Small intestine (tissue), 16 donors: ENCODE measurements at places on chromosomes 6 and 20. TPM values are rescaled to one million over a fixed set of nuclear protein-coding genes. Genes with fewer than 3 reads are reported as not detected.

GRCh38 chr6:53317861-53318260, 30.9 kb downstream of the ELOVL5 start:
- no peak for DNase-seq

DNA sequence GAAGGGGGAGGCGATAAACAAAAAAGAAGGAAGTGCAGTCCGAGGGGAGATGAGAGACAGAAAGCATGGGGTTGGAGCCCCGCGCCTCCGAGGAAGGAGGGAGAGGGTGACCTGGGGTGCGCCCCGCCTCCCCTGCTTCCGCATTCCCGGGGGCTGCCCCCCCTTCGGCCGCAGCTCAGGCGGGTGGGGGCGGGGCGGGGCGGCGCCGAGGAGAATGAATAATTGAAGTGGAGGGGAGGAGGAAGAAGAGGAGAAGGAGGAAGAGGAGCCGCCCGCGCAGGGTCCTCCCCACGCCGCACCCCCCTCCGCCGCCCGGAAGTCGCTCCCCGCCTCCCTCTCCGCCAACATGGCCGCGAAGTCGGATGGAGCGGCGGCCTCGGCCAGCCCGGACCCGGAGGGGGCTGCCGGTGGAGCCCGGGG, at the start of gene XKR7:
XKR7 (plus strand) TSS at position 322 of the 420 bp plus-strand sequence; CDS start at position 347, 25 bp downstream.
- DNase-seq, result peak; percentile 9

DNA sequence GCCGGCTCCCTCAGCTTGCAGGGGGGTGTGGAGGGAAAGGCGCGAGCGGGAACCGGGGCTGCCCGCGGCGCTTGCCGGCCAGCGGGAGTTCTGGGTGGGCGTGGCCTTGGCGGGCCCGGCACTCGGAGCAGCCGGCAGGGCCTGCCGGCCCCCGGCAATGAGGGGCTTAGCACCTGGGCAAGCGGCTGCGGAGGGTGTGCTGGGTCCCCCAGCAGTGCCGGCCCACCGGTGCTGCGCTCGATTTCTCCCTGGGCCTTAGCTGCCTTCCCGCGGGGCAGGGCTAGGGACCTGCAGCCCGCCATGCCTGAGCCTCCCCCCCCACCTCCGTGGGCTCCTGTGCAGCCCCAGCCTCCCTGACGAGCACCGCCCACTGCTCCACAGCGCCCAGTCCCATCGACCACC, 514.5 kb upstream of the GJE1 start:
- DNase-seq, result no peak

The CDSN gene
- 0.07 TPM for polyA plus RNA-seq

The OR2B6 gene
- polyA plus RNA-seq, result not detected

The TRIM31 gene
- 5.2 TPM for polyA plus RNA-seq

The MICB gene
- 2.7 TPM for polyA plus RNA-seq

- no peak for DNase-seq
These were observed 3.3 kb downstream of the BMP2 start for GRCh38 chr20:6770786-6771100.

GRCh38 chr6:78513856-78514255, 353.5 kb upstream of the IRAK1BP1 start:
- no peak for DNase-seq

- peak; percentile 34 for DNase-seq
These were observed 10.2 kb upstream of the HIVEP1 start for GRCh38 chr6:12001706-12002435.

The SLC32A1 gene
- polyA plus RNA-seq, result not detected

- DNase-seq, result no peak
These were observed 33.3 kb downstream of the NFATC2 start for GRCh38 chr20:51509208-51509607.
